ENCODE measurements at places on chromosomes 12 and 14.

DNA sequence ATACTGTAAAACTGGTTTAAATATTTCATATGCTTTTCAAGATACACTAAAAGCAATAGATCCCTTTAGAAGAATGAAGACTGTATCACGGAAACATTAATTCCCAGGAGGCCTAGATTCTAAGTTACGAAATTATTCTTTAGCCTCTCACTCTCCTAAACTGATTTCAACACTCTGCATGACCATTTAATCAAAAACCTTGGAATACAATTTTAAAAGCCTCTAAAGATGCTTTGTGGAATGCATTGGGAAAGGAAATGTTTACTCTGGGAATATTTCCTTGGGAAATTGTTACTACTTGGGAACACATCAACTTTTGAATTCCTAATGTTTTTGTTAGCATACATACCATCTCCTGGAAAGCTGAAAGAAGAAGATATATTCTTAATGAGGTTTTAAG lies 255.7 kb upstream of the FAR2 start:
- no peak for DNase-seq

DNA sequence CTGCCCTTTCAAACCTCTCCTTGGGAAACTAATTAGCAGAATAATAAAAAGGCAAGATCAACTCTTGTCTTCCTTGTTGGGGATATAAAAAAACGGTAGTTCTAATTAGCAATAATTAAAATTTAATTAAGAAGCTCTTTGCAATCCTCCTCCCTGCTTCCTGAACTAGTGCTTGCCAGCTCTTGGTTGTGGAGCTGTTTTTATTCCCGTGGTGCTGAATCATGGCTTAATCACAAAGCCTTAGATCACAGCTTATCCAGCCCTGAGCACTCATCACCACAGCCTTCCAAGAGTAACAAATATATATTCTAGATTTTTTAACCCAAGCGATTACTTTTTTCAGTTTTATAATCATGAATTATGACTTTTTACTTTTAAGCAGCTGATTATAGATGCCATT lies 63.2 kb upstream of the INSM2 start:
- no peak for DNase-seq

- DNase-seq, result no peak
These were observed 67.0 kb downstream of the EML1 start for GRCh38 chr14:99860219-99860618.

- no peak for DNase-seq
These were observed 1.2 kb downstream of the NT5DC3 start for GRCh38 chr12:103839609-103840461.

- DNase-seq, result no peak
These were observed 68.8 kb upstream of the PRIMA1 start for GRCh38 chr14:93857081-93857480.

GRCh38 chr14:105076805-105077648 lies 11.8 kb upstream of the GPR132 start:
- peak; percentile 56 for DNase-seq

- DNase-seq, result no peak
These were observed 54.8 kb downstream of the PPFIBP1 start for GRCh38 chr12:27578689-27579372.

GRCh38 chr14:71380271-71380670 lies 473.0 kb downstream of the PCNX1 start:
- DNase-seq, result no peak

Measured in activated naive CD4-positive, alpha-beta T cell treated with anti-CD3 and anti-CD28 coated beads, Interleukin-2, amount 10 ng/mL, durations not matched to agents 7 days and 5 days (primary cell).